ENCODE measurements at places on chromosomes 4 and X. TPM values are rescaled to one million over a fixed set of nuclear protein-coding genes. Genes with fewer than 3 reads are reported as not detected.

GRCh38 chr4:150238591-150238990, 160.3 kb downstream of the DCLK2 start:
- H3K27ac ChIP-seq = no peak overlapping the region
- no peak for DNase-seq
- H3K4me3 ChIP-seq = no peak overlapping the region

The ANXA10 gene
- total RNA-seq = not detected

DNA sequence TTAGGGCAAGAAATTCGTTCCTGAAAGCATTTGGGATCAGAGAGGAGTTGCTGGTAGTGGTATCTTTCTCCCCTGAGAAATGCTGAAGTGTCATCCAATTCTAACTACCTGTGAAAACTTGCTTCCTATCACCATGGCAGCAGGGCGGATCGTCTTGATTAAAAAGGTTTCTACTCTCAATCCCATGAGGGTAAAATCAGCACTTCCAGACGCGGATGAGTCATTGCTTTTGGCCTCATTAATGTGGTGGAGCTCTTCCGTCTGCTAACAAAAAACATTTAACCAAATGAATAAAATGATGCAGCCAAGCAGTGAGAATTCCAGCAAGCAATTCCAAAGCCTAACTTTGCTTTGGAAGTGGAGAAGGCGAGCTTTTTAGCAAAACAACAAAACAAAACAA, 325.6 kb downstream of the CAMK2D start:
- DNase-seq = no peak
- H3K4me3 ChIP-seq = no peak overlapping the region
- H3K36me3 ChIP-seq = no peaks in the 10 kb centered on the region
- peak overlapping the region; percentile 11 for H3K27ac ChIP-seq
- peaks cover 5% of the 10 kb centered on the region for H3K4me1 ChIP-seq

GRCh38 chr4:145511913-145512522, 30.4 kb downstream of the SMAD1 start:
- no peaks in the 10 kb centered on the region for H3K27me3 ChIP-seq
- no peak for DNase-seq
- peaks cover 6% of the 10 kb centered on the region for H3K36me3 ChIP-seq
- H3K4me1 ChIP-seq = peaks cover 10% of the 10 kb centered on the region
- H3K4me3 ChIP-seq = no peak overlapping the region
- H3K27ac ChIP-seq = no peak overlapping the region

DNA sequence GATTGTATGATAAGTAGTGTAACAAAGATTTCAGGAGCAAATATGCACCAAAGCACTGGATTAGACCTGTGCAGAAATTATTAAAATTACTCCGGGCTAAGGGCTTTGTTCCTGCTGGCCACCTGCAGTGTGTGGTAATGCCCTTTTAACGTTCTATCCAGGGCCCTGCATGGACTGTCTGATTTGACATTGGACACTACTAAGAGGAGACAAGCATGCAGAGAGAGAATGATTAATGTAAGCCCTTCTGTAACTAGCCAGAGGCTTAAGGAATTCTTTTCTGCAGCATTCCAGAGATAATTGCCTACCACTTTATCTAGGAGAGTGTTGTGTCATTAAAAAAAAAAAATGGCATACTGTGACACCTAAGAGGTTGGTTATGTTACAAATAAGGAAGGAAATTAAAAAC, 117.0 kb downstream of the PCDH7 start:
- DNase-seq = no peak
- H3K4me3 ChIP-seq = no peak overlapping the region
- H3K27ac ChIP-seq = no peak overlapping the region
- no peaks in the 10 kb centered on the region for H3K27me3 ChIP-seq

All from upper lobe of left lung (tissue), 6 donors.